ENCODE measurements at places on chromosomes 7 and 10.

- no peak for DNase-seq
Observed at GRCh38 chr10:78375854-78376785, 342.5 kb downstream of the RPS24 start.

DNA sequence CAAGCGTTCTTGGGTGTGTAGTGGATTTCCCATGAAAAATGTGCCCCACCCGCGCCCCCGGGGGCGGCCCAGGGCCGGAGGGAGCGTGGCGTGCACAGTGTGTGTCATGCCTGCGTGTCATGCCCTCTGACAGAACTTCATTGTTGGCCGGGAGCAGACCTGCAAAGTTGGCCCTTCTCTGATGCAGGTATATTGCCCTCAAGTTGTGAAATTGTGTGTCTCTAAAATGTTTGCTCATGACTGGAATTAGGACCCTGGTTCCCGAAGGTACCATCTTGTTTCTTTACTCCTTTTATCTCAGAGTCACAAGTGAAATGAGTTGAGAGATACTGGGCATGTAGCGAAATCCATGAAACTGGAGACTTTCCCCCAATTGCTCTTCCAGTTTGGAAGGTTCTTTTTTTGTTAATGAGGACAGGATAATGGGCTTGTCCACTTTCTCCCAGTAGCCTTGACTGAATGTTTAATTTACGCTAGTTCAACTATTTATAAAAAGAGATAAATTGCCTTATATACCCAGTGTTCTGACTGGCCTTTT is 26.2 kb downstream of the ADK start:
- peak; percentile 9 for DNase-seq

DNA sequence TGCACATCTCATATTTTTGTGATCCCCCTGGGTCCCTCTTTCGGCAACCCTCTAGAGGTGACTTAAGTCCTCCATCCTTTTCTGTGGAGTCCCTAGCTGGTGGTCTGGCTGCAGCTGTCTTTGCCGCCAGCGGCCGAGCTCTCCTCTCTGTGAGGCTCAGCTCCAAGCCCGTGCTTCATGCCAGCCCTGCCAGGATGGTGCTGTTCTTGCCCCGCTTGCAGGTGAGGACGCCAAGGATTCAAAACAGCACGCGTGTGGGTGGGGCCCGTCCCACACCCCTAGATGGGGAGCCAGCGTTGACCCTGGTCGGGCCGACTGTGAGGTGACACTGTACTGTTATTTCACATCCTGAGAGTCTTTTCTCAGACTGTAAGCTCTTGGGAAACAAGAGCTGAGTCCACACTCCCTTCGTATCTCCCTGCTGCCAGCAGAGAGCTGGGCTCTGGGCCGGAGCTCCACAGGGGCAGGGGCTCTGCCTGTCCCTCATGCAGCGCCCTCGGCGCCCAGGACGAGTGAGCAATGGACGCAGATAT is 36.6 kb upstream of the GJD4 start:
- DNase-seq, result no peak

DNA sequence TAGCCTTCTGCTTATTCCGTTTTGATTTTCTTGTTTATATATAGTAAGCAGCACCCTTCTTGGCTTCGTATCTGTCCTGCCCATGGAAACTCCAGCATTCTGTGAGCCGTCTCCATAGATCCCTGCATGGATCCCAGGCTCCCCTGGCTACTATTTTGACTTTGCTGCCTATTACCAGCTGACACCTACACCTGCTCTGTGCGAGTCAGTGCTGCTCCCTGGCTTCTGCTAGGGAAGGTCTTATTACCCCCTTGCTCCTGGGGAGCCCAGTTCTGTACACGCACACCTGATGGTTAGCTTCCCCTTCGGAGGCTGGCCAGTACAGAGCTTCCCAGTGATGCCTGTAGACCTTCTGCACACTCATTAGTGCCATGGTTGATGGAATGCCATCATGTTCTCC is 35.4 kb downstream of the NACAD start:
- no peak for DNase-seq

DNA sequence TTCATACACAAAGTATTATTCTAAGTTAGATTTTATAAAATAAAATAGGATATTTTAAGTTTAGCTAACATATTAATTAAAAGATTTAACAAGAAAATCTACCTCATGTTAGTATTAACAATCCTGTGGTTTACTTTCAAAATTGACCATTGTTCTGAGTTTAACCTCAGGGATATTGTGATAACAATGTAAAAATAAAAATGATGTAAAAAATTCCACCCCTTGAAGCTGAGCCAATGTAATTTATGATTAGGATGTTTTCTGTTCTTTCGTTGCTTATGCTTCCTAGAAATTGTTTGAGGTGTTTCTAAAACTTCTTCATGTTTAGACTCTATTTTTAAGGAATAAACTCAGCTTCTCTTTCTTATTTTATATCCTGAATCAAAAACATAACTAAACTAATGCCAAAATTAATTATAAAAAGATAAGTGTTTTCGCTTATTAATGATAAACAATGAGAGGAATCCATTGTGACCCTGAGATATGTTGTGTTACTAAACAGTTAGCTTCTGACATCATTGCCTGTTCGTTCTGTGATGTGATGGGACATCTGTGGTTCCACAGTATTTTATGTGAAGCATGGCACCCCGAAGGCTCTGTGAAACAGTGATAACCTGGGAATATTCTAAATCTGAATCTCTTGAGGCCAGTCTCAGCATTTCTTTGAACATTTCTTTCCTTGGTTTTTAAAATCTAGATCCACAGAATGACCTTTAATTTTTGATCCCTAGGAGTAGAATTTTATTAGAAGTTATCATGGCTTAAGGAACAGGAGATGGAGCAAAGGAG is 340.8 kb downstream of the ARL4A start:
- no peak for DNase-seq

DNA sequence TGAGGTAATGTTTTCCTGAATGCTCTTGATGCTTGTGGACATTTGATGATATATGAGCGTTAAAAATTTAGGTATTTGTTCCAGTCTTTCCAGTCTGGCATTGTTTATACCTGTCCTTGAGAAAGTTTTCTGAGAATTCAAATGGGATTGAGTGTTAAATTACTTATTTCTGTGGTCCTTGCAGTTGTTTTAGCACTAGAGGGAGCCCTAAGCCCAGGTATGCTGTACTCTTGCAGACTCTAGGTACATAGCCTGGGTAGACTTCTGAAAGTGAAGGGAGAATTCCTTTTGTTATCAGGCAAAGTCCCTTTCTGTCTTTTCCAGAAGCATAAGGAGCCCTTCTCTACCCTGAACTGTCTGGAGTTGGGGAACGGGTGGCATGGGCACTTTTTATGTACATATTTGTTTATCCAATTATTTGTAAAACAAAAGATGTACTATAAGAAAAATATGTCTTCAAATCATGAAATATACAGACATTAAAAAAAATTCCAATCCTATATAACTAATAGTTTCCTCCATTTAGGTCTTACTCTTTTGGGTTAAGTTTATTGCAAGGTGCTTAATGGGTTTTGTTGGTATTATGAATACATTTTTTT is 262.1 kb downstream of the ATRNL1 start:
- DNase-seq, result no peak

- DNase-seq, result no peak
Observed at GRCh38 chr10:73968098-73968521, 29.8 kb upstream of the VCL start.

DNA sequence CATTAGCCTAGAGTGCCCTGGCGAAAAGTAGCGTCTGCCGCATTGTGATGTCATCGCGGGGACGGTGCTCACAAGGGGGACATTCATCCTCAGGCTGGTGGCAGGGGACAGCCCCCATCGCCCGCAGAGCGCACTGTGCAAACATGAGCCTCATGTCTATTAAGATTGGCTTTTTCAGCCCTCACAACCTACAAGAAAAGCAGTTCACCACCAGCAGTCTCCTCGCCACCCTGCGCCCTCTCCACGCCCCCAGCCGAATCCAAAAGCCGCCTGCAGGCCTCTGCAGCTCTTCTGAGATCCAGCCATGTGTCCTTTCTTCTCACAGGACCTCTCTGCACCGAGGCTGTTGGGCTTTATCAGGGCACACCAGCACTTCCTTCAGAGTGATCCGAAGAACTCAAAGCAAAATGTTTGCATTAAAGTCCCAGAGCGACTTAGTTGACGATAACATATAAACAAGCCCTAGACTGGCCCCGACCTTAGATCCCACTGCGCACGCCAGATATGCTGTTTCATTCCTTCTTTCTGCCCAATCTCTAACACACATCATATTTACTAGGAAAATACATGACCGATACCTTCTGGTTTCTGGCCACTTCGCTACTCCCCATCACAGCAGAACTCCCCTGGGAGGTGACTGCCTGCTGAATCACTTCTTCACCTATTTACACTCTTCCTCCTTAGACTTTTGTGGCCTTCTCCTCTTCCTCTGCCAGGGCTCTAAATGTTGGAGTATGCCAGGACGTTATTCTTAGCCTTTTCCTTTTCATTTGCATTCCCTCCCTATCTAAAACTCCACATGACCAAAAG is 206.0 kb upstream of the SH2B2 start:
- no peak for DNase-seq

DNA sequence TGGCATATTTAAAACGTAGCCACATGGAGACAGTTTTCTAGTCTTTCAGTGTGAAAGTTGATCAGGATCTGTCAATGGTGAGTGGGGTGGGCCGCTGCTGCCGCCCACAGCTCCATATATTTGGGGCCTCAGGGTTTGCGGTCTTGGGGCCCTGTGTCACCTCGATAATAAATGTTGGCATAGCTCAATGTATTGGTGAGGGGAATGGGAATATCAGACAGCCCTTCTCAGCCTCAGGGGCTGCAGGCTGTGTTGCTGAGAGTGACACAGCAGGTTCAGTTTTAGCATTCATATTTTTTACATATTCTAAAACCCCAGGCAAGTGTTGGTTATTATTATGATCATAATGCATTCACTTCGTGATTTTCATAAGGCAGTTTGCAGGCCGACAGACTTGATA is 5.3 kb downstream of the CDH23 start:
- DNase-seq, result no peak

GRCh38 chr7:25854608-25855497 is 297.1 kb upstream of the NFE2L3 start:
- DNase-seq, result no peak

DNA sequence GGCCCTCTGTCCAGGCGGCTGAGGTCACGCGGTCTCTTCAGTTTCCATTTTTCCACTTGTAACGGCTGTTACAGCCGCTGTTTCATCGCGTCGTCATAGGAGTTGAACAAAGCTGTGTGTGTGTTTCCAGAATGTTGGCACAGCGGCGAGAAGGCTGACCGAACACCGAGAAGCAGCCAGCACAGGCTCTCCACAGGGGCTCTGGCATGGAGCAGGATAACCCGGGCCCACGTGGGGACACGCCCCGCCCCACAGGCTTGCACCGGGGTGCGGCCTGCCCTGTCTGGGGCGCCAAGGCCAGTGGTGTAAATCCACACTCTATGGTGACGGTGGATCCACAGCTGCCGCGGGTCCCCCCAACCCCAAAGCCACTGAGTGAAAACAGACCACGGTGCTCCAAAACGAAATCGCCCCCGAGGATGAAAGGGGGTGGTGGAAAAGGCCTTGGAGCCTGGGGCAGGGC is 448.2 kb downstream of the DNAJB6 start:
- DNase-seq, result no peak

GRCh38 chr7:116230191-116231005 is 20.1 kb downstream of the TES start:
- DNase-seq, result no peak

DNA sequence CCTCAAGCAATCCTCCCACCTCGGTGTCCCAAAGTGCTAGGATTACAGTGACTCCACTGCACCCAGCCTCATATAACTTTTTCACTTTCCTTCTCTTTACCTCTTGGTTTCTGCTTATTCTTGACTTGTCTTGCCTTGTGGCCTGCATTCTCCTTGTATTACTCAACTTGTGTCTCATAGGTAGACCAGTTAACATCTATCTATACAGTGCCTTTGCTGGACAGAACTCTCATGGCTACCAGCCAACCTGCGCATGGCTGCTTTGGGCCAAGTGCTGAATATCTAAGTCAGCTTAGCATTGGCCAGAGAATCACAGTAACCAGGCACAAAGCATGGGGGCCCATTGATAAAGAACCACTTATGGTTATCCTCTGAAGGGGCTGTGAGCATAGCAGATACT is 42.6 kb upstream of the ZNRF2 start:
- no peak for DNase-seq

- DNase-seq, result no peak
Observed at GRCh38 chr7:1033546-1034145, 10.7 kb upstream of the GPR146 start.

DNA sequence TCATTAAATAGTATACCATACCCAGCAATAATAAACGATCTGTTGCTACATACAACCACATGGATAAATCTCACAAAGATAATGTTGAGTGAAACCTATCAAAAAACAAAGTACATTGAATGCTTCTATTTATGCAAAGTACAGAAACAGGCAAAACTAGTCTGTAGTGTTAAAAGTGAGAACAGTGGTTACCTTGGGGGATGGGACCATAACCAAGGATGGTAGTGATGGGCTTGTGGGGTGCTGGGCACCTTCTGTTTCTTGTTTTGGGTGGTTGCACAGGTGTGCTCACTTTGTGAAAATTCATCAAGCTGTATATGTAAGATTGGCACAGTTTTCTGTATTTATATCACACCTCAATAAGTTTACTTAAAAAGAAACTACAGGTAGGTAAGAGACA is 105.7 kb downstream of the ATE1 start:
- DNase-seq, result no peak

DNA sequence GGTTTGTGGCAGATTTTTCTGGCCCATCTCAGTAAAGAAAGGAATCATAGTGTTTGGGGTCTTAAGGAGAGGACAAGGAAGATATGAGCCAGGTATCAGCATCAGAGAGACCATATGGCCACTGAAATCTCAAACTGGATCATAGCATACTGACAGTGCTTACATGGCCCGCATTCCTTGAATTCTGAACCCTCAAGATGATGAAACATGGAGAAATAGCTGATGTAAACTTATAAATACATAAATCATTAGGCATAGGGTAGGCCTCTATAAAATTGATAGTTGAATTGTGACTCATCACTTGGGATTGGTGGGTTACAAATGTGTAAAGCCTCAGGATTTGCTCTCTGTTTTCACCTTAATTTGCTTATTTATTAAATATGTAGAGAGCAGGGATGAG is 688.5 kb downstream of the CNTNAP2 start:
- no peak for DNase-seq

- DNase-seq, result no peak
Observed at GRCh38 chr7:25314731-25315267, 86.5 kb upstream of the NPVF start.

- no peak for DNase-seq
Observed at GRCh38 chr7:571718-572415, 52.2 kb upstream of the PDGFA start.

GRCh38 chr10:128306535-128306934 is 180.3 kb upstream of the MKI67 start:
- no peak for DNase-seq

GRCh38 chr10:62794306-62794705 is 10.2 kb upstream of the ADO start:
- no peak for DNase-seq

DNA sequence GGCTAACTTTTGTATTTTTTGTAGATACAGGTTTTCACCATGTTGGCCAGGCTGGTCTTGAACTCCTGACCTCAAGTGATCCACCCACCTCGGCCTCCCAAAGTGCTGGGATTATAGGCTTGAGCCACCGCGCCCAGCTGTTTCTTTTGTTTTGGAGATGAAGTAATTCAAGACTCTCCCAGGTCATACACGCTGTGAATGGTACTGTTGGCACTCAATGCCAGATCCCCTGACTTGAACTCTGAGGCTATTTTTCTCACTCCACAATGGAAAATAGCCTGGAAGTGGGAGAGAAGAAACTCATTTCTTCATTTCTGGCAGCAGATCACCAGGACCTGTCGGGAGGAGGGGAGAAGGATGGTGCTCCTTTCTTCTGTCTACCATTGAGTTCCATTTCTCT is 32.4 kb downstream of the BLVRA start:
- DNase-seq, result no peak
